Renal pelvis (tissue), 12 donors: ENCODE measurements at places on chromosomes 5 and 9. TPM values are rescaled to one million over a fixed set of nuclear protein-coding genes. Genes with fewer than 3 reads are reported as not detected.
A peak's percentile ranks its signal among the peaks of the same experiment; 100 is the strongest.

DNA sequence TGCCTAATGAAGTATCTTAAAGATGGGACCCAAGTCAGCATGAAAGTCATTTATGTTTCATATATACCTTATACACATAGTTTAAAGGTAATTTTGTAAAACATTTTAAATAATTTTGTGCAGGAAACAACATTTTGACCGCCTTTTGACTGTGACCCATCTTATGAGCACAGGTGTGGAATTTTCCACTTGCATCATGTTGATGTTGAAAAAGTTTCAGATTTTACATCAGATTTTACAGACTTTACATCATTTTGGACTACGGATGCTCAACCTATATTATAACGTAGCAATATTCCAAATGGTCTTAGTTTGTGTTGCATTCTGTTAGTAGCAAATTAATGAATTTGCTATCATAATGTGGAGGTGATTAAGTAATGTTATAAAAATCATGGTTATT, 21.7 kb upstream of the FAM120AOS start:
- DNase-seq: no peak

DNA sequence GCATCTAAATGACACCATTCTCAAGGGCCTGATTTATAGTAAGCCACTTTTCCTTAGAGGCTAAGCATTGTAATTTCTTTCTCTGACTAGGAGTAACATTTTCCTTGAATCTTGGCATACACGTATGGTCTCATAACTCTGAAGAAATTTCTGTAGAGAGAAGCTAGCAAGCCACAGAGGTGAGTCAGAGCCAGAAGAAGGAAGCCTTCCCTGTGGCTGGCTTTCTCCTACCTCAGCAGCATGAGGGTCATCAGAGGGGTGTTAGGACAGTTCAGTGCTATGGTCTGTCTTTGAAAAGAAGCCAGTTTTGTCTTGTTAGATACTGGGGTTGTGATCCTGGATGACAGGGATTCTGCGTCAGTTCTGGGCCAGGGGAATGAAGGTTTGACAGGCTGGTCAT, 3.2 kb downstream of the SNX30 start:
- DNase-seq: no peak

SNCAIP gene
- 23.5 TPM for polyA plus RNA-seq

GRCh38 chr5:158435161-158435616, 576.2 kb upstream of the CLINT1 start:
- no peak for DNase-seq

OLFM1 gene
- 2.6 TPM for polyA plus RNA-seq

PCDHGB2 gene
- 3.6 TPM for polyA plus RNA-seq

HABP4 gene
- 22.2 TPM for polyA plus RNA-seq

DNA sequence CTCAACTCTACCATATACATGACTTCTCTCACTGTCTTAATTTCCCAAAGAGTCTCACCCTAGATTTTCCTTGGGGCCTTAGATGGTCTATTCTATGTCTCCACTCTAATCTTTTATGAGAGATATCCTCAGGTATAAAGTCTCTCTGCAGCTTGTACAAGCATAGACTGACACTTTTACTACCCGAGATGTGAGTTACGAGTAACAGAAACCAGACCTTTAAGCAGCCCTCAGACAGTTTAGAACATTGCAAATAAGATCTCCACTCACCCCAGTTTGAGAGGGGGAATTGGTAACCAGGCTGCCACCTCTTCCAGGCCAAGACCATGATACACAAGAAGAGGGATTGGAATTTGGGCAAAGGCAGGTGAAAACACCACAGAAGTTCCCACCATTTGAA, 542.5 kb downstream of the TLE4 start:
- DNase-seq: no peak

DNA sequence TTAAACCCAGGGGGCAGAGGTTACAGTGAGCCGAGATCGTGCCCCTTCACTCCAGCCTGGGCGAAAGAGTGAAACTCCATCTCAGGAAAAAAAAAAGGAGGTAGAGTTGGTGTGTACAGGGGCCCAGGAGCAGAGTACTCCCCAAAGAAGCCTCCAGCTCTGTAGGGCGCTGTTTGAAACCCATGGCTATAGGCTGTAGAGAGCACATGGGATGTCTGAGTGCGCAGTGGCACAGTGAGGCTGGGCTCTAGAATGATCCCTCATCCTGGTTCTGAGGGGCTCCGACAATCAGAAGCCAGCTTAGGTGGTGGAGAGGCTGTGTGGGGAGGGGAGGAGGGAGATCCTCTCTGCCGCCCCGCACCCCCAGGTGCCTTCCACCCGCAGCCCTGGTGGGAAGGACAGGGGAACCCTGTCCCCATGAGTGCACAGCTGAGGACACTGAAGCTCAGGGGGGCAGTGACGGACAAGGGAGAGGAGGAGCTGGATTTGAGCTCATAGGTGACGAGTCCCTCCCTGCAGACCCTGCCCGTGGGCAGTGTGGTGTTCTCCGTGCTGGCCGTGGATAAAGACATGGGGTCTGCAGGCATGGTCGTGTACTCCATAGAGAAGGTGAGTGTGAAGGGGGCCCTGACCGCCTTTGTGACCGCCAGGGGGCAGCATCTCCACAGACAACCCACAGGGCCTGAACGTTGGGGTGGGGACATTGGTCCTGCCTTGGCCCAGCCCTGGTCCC, 24.6 kb downstream of the CDHR2 start:
- DNase-seq: peak; percentile 41

- no peak for DNase-seq
Measured at GRCh38 chr5:50415912-50416311, 25.2 kb downstream of the EMB start.

ANKRD18A gene
- polyA plus RNA-seq: 3.9 TPM
